A549 treated with AZD2906 at 1 μM for 4 hours (cell line): ENCODE measurements at places on chromosomes 5 and 9. TPM values are rescaled to one million over a fixed set of nuclear protein-coding genes. Genes with fewer than 3 reads are reported as not detected.

EQTN gene
- 0.16 to 0.20 TPM in 2 of 5 replicates, not detected in the others for total RNA-seq

DMGDH gene
- total RNA-seq = 0.29 TPM in 1 of 5 replicates, not detected in the others

CDH9 gene
- not detected in 5 replicates for total RNA-seq

COMMD10 gene
- total RNA-seq = 35.5 to 38.6 TPM (median 36.6 TPM) in 5 replicates

LECT2 gene
- total RNA-seq = not detected in 5 replicates

MBLAC2 gene
- total RNA-seq = 1.8 to 3.0 TPM (median 2.6 TPM) in 5 replicates

C9 gene
- total RNA-seq = not detected in 5 replicates

DPM2 gene
- 32.7 to 43.3 TPM (median 42.9 TPM) in 5 replicates for total RNA-seq

SLC6A3 gene
- total RNA-seq = 1.00 to 2.2 TPM (median 1.3 TPM) in 5 replicates

PRLR gene
- 0.10 to 0.19 TPM (median 0.13 TPM) in 5 replicates for total RNA-seq

IL9 gene
- not detected in 5 replicates for total RNA-seq

FSTL4 gene
- total RNA-seq = 4.1 to 5.1 TPM (median 4.9 TPM) in 5 replicates

GADD45G gene
- total RNA-seq = 0.11 to 0.76 TPM (median 0.39 TPM) in 5 replicates

PCDHGA6 gene
- total RNA-seq = 0.11 to 0.28 TPM (median 0.24 TPM) in 5 replicates

TRAF2 gene
- 37.2 to 59.4 TPM (median 50.2 TPM) in 5 replicates for total RNA-seq

PITX1 gene
- total RNA-seq = 23.2 to 32.2 TPM (median 31.1 TPM) in 5 replicates

SLC25A46 gene
- total RNA-seq = 26.9 to 32.8 TPM (median 30.5 TPM) in 5 replicates

TSSK1B gene
- not detected in 5 replicates for total RNA-seq

CCDC180 gene
- total RNA-seq = 0.26 to 0.58 TPM (median 0.35 TPM) in 5 replicates

INSL4 gene
- 14.4 to 17.2 TPM (median 16.2 TPM) in 5 replicates for total RNA-seq

IFNA10 gene
- total RNA-seq = not detected in 5 replicates

FOXD4L5 gene
- 0.03 to 0.08 TPM (median 0.06 TPM) in 3 of 5 replicates, not detected in the others for total RNA-seq

CTXN3 gene
- total RNA-seq = not detected in 5 replicates
